ENCODE measurements at places on chromosomes 12 and 14.

DNA sequence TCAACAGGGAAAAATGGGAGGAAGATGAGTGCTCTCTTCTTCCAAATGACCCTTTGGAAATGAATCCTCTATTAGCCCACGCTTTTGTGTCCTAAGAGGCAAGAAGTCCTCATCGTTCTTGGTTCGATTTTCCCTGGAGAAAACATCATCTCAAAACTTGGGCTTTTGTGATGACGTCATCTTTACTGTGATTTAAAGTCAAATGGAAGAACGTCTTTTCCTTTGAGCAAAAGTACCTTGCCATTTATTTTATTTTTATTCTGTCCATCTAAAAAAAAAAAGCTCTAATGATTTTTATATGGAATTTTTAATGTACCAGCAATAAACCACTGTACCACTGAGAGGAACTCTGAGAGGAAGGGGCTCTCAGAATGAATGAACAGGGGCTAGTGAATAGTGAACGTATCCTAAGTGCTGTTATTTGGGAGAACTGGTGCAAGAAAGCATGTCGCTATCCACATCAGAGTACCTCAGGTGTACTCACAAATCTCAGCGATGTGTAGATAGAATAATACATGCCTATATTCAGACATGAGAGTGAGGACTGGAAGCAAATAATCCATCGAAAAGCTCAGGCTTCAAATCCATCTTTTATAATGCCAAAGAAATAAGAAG is 124.8 kb downstream of the HMGA2 start:
- DNase-seq = no peak

- DNase-seq = no peak
Measured at GRCh38 chr14:74048281-74048680, 29.1 kb downstream of the BBOF1 start.

- no peak for DNase-seq
Measured at GRCh38 chr12:30201301-30202160, 417.8 kb upstream of the TMTC1 start.

- no peak for DNase-seq
Measured at GRCh38 chr12:107655281-107656065, 30.1 kb upstream of the PWP1 start.

GRCh38 chr12:59375633-59376032 is 220.2 kb upstream of the SLC16A7 start:
- no peak for DNase-seq

DNA sequence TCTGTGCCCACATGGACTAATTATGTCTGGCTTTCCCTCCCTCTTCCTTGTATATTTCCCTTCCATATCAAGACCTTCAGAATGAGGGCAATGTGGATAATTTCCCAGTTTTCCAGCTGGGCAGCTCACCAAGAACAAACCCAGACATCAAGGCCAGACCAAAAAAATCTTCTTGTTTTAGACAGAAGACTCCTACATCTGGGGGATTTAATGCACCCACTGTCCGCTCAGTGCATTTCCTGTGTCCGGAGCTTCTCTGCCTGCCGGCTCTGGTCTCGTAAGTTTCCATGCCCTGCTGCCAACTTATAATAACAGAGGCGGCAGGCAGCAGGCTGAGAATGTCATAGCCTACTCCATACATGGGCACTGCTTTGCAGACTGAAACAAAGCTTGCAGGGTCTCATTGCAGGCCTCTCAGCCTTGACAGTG is 207.2 kb upstream of the BCL2L14 start:
- no peak for DNase-seq

GRCh38 chr12:56387152-56387736 is 24.6 kb upstream of the APOF start:
- no peak for DNase-seq

DNA sequence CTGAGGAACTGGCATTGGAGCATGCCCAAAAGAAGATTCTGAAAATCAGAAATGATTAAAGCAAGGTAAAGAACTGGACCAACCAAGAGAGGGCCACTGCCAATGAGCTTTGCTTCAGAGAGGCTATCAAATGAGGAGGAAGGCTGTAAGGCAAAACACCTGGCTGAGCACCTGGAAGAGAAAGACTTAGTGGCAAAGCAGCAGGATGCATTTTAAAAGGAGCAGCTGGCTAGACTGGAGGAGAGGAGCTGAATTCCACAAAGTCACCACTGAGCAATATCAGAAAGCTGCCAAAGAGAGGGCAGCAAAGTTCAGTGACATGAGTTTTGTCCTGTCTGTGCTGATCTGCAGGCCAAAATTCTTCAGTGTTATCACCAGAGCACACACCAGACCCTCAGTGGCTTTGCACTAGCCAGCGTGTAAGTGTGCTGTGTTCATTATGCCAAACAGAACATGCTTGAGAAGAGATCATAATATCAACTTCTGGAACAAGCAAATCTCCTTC is 338.7 kb downstream of the TRHDE start:
- no peak for DNase-seq

DNA sequence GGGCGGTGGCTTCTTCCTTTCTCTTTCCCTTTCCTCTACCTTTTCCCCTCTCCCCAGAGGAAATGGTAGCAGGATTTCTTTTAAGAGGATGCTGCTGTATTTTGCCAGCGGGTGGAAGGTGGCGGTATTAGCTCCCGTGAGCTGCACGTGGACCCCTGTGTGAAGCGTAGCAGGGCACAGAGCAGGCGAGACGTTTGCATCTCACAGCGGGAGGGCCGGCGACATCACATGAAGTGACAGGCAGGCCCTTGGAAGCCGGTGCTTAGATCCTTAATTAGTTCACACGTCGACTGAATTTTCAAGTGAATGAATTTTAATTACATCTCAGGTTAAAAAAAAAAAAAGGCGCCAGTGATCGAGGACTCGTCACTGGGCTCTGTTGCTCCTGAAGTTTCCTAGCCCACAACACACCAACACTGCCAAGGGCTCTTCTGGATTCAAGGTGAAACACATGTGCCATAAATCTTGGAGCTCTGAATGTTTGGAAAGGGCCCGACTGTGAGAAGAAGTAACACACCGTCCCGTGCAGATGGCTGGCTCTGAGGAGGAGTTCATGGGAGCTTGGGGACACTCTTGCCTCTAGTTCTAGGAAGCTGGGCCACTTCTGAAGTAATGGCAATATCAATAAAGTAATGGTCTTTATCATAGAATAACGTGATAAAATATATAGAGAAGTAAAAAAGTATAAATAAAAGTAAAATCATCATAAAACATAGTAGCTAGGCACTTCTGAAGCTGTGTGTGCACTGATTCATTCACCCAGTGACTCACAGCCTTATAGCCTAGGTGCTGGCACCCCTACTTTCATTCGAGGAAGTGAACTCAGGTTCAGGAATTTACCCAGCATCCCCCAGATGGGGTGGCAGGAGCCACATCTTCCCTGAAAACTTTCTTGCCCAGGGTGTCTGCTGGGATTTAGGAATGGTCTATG is 75.3 kb downstream of the AACS start:
- no peak for DNase-seq

- no peak for DNase-seq
Measured at GRCh38 chr12:98475565-98475908, 39.9 kb upstream of the TMPO start.

DNA sequence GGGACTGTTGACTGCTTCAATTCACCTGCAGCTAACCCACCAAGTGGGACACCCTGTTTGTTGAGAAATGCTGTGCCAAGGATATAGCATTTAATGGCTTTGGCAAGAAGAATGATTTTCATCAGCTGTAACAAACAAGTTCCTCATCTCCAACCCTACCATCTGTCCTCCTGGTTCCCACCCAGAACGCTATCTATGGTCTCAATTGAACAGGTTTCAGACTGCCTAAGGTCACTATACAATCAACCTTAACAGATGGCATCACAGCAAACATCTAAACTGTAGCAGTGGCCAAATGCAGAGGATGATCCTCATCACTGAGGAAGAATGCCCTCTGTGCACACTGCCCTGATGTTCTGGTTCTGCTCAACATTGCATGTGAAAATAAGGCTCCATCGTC is 546.2 kb upstream of the FOXG1 start:
- no peak for DNase-seq

DNA sequence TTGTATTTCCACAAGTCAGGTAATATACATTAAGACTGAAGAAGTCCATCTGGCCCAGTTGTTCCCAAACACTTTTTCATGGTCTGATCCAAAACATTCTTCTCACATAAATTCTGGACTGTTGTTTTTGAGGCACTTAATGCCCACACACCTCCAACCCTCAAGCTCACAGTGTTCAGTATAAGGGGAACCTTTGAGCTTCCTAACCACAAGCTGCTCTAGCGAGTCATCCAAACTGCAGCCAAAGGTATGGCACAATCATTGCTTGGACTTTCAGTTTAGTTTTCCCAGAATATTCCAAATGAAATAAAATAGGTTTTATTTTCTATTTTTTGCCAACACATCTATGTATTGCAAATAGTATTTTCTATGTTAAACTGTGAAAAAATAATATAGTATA is 103.0 kb downstream of the PUS7L start:
- DNase-seq = no peak

DNA sequence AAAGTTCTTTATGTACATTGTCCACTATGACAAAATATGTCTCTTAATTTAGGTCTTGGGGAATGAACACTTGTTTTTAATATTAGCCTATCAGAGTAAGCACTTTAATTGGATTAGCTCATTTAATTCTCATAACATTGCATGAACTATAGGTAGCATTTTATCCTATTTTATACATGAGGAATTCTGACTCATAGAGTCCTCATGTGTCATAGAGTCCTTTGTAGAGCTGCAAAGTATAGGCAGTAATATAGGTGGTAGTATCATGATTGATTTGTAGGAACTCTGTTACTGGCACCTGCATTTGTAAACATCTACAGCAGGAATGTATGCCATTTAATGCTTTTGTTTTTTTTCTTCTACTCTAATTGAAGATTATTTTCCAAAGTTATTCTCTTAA is 96.0 kb downstream of the GPHN start:
- DNase-seq = no peak

DNA sequence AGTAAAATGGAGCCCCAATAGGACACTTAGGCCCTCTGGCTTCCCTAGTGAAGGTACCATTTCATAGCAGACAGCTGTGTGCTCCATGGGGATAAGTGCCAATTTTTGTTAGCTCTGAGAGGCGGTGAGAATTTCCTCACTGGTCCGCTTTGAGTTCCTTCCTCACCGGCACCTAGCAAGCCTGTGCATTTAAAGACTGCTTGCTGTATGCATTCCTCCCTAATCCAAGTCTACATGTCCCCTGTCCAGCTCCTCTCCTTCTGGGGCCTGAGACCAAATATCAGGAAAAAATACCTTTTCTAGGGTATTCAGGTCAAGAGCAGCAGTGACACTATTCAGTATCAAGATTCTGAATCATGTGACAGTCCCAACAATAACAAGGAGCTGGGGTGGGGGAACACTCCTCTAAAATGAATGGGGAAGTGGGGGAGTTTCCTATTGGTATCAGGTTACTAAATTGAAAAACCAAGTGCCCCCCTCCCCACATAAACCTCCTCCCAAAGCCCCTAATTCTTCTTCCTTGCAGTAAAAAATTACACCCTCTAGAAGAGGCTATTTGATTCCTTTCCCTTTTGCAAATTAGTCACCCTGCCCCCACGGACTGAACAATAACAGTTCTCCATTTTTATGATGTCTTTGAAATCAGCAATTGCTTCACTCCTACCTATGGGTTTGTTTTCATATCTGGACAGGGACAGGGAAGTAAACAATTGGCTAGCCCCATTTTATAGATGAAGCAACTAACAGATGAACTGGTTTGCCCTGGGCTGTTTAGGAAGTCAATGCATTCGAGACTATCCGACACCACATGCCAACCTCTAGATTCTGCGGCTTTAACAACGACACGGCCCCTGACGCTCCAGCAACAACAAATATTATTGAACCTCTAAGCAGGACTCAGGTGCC is 28.9 kb downstream of the BCL11B start:
- DNase-seq = no peak

GRCh38 chr12:12998248-12998647 is 1.8 kb downstream of the HEBP1 start:
- no peak for DNase-seq

DNA sequence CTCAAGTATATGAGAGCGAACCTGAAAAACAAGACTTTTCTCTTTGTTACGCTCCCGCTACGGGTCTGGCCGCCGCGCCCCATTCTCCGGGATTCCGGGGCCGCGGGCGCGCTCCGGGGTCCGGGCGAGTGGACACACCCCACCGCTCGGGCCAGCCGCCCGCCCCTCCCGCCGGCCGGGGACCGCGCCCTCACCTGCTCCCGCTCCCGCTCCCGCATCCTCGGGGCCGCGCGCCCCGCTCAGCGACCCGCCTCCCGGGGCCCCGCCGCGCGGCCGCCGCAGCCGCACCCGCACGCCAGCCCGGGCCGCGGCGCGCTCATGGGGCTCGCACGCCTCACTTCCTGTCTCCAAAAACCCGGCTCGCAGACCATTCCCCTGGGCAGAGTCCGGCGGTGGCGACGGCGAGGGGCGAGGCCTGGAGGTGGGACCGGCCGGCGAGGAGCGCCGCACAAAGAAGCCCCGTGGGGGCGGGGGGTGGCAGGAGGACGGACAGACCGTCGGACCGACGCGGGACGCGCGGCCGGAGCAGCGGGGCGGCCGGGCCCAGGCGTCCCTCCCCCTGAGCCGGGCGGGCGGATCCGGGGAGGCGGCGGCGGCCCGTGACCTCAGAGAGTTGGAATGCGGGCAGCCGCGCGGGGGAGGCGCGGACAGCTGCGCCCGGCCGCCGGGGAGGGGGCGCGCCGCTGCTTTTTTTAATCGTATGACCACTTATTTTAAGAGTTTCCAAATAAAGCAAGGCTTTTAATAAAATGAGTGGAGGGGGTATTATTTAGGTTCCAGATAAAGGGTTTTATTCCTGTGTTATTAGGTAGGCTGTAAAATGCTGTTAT is at the start of gene PTPN21:
Gene PTPN21 (minus strand): TSS at position 551 of the 830 bp plus-strand sequence. CDS start 4,590 bp downstream, outside the sequence.
- DNase-seq = peak; percentile 33

DNA sequence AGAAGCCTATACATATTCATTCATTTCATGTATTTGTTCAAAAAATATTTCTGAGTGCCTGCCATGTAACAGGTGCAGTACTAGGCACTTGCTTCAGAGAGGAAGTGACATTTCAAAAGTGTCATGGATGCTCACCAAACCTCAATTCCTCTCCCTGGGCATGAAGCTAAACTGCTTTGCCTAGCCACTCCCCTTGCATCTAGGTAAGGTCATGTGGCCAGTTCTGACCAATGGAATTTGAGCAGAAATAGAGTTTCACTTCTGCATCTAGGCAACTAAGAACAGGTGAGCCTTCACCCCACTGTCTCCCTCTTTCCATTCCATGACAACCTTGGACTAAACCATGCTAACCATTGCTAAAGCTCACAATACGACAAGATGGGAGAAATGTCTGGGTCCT is 27.6 kb downstream of the TC2N start:
- DNase-seq = no peak

- no peak for DNase-seq
Measured at GRCh38 chr12:47980779-47981495, 17.5 kb downstream of the TMEM106C start.

- DNase-seq = no peak
Measured at GRCh38 chr12:58291106-58291505, 349.7 kb downstream of the ATP23 start.
